ENCODE measurements at places on chromosomes 1 and 21.

GRCh38 chr1:180235502-180236239 lies 5.6 kb downstream of the LHX4 start:
- H3K36me3 ChIP-seq: no peaks in the 10 kb centered on the region
- H3K4me3 ChIP-seq: no peak overlapping the region
- DNase-seq: no peak
- no peak overlapping the region for H3K27ac ChIP-seq
- peaks cover 44% of the 10 kb centered on the region for H3K4me1 ChIP-seq

- H3K36me3 ChIP-seq: no peaks in the 10 kb centered on the region
- peaks cover 16% of the 10 kb centered on the region for H3K4me1 ChIP-seq
- no peak overlapping the region for H3K27ac ChIP-seq
- no peaks in the 10 kb centered on the region for H3K27me3 ChIP-seq
These were observed 63.3 kb downstream of the RHOU start for GRCh38 chr1:228798548-228798947.

- H3K4me3 ChIP-seq: no peak overlapping the region
- no peak overlapping the region for H3K27ac ChIP-seq
- no peak for DNase-seq
These were observed 35.8 kb upstream of the OLFM3 start for GRCh38 chr1:102032534-102032933.

DNA sequence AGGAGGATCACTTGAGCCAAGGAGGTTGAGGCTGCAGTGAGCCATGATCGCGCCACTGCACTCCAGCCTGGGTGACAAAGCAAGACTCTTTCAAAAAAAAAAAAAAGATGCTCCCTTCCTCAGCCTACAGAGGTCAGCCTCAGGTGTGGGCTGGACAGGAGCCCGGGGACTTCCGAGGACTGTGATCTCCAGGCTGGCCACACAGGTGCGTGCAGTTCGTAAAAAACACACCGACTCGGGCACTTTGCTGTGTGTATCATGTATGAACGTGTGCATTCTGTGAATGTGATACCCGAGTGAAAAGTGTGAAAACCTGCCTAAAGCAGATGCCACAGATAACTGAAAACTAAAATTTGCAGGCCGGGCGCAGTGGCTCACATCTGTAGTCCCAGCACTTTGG lies 8.4 kb upstream of the CCDC27 start:
- no peaks in the 10 kb centered on the region for H3K27me3 ChIP-seq
- no peak for DNase-seq
- H3K4me1 ChIP-seq: peaks cover 18% of the 10 kb centered on the region

- H3K4me3 ChIP-seq: no peak overlapping the region
- no peaks in the 10 kb centered on the region for H3K36me3 ChIP-seq
- no peaks in the 10 kb centered on the region for H3K4me1 ChIP-seq
- H3K27ac ChIP-seq: no peak overlapping the region
- H3K27me3 ChIP-seq: no peaks in the 10 kb centered on the region
- no peak for DNase-seq
These were observed 26.1 kb upstream of the GPR153 start for GRCh38 chr1:6287029-6287428.

GRCh38 chr1:193310564-193310963 lies 124.2 kb upstream of the B3GALT2 start:
- H3K36me3 ChIP-seq: no peaks in the 10 kb centered on the region
- H3K27me3 ChIP-seq: no peaks in the 10 kb centered on the region
- H3K4me1 ChIP-seq: peaks cover 11% of the 10 kb centered on the region

DNA sequence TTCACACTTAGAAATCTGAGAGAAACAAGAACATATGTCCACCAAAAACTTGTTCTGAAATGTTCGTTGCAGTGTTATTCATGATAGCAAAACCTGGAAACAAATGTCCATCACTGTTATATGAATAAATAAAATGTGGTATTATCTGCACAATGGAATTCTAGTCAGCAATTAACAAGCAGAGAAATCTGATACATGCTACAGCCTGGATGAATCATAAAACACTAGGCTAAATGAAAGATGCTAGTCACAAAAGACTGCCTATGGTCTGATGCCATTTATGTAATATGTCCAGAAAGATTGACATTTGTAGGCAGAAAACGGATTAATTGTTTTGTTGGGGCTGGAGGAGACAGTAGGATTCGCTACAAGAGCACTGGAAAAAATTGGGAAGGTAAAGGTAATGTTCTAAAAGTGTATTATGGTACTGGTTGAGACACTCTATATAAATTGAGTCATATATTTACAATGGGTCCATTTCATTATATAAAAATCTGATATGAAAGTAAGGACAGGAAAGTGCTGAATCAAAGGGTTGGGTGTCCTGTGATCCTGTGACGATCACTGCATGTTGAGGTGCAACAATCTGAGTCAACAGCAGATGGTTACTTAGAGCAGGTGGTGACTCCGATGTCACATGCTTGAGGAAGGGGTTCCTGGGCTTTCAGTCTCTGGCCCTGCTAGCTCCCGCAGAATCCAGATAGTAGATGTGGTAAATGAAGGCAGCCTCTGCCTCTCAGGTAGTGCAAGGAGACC lies 102.1 kb upstream of the NBPF4 start:
- H3K27ac ChIP-seq: no peak overlapping the region
- no peaks in the 10 kb centered on the region for H3K27me3 ChIP-seq
- no peak for DNase-seq
- H3K4me3 ChIP-seq: no peak overlapping the region

GRCh38 chr1:91787919-91788318 lies 98.0 kb downstream of the TGFBR3 start:
- peaks cover 3% of the 10 kb centered on the region for H3K4me1 ChIP-seq
- no peaks in the 10 kb centered on the region for H3K27me3 ChIP-seq
- no peak overlapping the region for H3K4me3 ChIP-seq
- peaks cover 3% of the 10 kb centered on the region for H3K36me3 ChIP-seq
- DNase-seq: no peak

- H3K4me1 ChIP-seq: peaks cover 21% of the 10 kb centered on the region
- no peaks in the 10 kb centered on the region for H3K27me3 ChIP-seq
- peak overlapping the region; percentile 82 for H3K4me3 ChIP-seq
- no peak for DNase-seq
- H3K27ac ChIP-seq: peak overlapping the region; percentile 89
These were observed 488 bp upstream of the GNL2 start for GRCh38 chr1:37596182-37596667.

- H3K27me3 ChIP-seq: peaks cover 3% of the 10 kb centered on the region
- no peak overlapping the region for H3K4me3 ChIP-seq
- no peak overlapping the region for H3K27ac ChIP-seq
These were observed 2.3 kb downstream of the PLA2G2F start for GRCh38 chr1:20141466-20141865.

DNA sequence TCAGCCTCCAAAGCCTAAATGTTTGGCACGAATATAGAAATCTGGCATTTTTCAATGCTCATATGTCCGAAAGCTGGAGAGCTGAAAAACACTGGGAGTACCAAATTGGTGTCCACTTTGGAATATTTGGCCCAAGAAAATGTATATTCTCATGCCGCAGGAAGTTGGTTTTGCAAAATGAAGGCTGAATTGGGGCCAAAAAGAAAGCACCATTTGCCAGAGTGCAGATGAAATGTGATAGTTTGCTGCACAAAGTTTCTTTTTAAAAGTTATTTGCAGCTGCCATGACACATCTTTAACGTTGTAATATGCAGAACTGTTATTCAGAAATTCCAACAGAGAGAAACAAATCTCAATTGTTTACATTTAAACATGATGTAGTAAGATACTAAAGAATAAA lies 124.2 kb upstream of the LYPLAL1 start:
- no peaks in the 10 kb centered on the region for H3K4me1 ChIP-seq
- DNase-seq: no peak
- no peaks in the 10 kb centered on the region for H3K36me3 ChIP-seq
- H3K27ac ChIP-seq: no peak overlapping the region
- no peak overlapping the region for H3K4me3 ChIP-seq

DNA sequence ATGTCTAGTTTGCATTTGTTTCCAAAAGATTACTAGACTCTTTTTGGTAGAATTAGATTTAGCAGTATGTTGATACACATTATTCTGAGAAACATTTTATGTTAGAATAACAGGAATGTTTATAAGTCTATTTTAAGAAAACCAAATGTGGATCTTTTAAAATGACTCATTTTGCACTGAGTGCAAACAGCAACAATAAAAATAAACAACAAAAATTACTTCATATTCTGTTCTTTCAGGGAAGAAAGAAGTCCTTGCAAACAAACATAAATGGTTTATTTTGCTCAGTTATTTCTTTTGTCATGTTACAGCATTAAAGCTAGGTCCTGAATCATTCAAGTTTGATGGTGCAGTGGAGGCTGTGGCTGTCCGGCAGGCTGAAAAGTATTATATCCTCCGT lies 106.8 kb upstream of the TENT5C start:
- H3K4me3 ChIP-seq: no peak overlapping the region
- H3K4me1 ChIP-seq: no peaks in the 10 kb centered on the region
- peaks cover 58% of the 10 kb centered on the region for H3K36me3 ChIP-seq

DNA sequence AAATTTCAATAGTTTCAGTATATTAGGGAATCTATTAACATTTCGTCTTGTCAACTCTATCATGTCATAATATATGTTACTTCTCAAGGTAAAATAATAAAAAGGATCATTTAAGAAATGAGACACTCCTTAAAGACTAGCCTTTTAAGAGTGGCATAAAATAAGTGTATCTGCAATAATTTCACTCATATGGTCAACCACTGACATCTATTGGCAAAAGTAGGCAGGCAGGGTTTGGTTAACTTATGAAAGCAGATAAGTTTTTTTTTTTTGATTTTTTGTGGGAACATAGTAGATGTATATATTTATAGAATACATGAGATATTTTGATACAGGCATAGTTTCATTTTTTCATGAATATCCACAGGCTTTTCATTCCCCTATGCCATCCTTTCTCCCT lies 5.5 kb upstream of the RGS21 start:
- no peak for DNase-seq
- H3K4me1 ChIP-seq: no peaks in the 10 kb centered on the region
- H3K27ac ChIP-seq: no peak overlapping the region
- no peaks in the 10 kb centered on the region for H3K36me3 ChIP-seq
- no peaks in the 10 kb centered on the region for H3K27me3 ChIP-seq

DNA sequence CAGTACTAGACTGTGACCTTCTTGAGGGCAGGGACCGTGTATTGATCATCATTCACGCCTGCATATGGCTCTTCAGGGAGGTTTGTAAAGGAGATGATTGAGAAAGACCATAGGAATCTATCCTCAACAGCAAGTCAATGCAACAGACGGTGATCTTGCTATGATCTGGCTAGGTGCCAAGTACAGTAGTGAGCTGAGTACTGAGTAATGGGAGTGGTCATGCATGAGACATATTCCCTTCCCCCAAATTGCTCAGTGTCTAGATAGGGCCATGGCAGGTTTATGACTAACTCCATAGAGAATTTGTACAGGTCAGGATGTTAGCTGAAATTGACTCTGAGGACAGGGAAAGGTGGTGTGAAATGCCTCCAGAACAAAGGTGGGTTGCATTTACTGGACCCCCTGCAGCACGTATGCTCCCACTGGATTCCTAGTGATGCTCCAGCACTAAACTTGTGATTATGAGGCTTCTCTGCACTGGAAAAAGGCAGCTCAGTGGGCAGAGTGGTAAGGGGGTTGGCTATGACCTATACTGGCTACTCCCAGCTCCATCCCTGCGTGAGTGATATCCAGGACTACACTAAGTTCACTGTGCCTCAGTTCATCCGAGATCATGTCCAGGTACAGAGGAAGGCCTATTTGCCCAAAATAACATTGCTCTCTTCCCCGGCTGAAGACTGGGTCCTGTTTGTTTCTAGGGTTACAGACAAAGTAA lies 37.2 kb downstream of the KCNJ6 start:
- no peaks in the 10 kb centered on the region for H3K4me1 ChIP-seq
- no peak overlapping the region for H3K27ac ChIP-seq
- no peak overlapping the region for H3K4me3 ChIP-seq
- no peak for DNase-seq

GRCh38 chr1:27366113-27366410 lies 699 bp downstream of the MAP3K6 start:
- peak overlapping the region; percentile 33 for H3K27ac ChIP-seq
- peak; percentile 70 for DNase-seq
- no peaks in the 10 kb centered on the region for H3K27me3 ChIP-seq
- H3K36me3 ChIP-seq: no peaks in the 10 kb centered on the region
- peaks cover 22% of the 10 kb centered on the region for H3K4me1 ChIP-seq

- H3K36me3 ChIP-seq: no peaks in the 10 kb centered on the region
- peaks cover 4% of the 10 kb centered on the region for H3K4me1 ChIP-seq
- no peak for DNase-seq
- no peaks in the 10 kb centered on the region for H3K27me3 ChIP-seq
These were observed 12.5 kb upstream of the LPGAT1 start for GRCh38 chr1:211843018-211843417.

GRCh38 chr1:909861-910310 lies 13.8 kb upstream of the SAMD11 start:
- peaks cover 7% of the 10 kb centered on the region for H3K4me1 ChIP-seq
- DNase-seq: no peak
- no peak overlapping the region for H3K27ac ChIP-seq

DNA sequence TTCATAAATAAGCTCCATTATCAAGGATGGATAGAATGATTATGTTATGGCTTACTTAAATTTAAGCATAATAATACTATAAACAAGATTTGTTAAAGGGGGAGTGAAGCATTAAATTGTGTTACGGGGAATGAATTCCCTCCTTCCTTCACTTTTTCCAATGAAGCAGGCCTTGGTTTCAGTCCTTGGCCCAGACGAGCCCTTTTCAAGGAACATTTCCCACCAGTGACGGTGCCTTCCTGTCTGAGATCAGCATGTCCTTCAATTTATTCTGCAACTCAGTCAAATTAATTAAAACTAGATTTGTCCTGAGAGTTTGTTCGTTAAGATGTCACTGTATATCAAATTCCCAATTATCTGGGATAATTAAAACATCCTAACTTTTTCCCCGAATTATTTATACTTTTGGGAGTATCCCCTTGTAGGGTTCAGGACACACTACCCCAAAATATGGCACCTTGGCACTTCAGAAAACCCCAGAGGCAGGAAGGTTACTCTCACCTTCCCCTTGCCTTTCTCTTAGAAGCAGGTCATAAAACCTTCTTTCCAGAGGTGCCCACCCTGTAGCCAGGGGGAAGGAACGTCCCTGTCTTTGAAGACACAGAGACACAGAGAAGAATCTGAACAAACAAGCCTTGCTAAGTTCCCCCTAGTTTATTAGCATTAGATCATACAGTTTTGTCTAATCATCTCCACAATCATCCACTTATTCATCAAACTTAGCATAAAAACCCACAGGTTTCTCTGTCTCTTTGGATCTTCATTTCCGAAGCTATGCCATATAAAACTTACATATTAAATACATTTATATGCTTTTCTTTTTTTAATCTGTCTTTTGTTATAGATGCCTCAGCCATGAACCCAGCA lies 86.2 kb upstream of the ARHGAP29 start:
- no peaks in the 10 kb centered on the region for H3K36me3 ChIP-seq
